ENCODE measurements at places on chromosomes 5 and 9.

DNA sequence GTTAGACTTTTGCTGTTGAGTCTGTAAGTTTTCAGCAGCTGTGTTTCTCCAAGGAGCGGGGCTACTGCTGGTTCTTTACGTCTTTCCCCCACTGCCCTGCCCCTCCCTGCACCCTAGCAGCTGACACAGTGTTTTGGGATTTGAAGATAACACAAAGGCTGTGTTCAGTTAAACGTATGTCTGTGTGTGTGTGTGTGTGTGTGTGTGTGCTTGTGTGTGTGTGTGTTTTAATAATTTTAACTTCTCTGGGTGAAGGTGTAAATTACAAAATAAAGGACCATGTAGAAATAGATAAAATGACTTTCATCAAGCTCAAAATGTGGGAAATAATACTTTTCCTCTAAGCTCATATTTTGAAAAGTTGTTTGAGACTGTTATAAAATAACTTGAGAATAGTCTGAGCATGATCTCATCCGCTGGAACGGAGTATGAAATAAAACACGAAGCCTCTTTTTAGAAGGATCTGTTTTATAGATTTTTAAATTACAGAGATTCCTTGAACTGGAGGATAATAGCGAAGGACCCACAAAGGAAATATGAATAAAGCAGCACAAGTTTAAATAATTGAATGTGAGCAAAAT lies 10.9 kb downstream of the ABL1 start:
- no peak for DNase-seq

DNA sequence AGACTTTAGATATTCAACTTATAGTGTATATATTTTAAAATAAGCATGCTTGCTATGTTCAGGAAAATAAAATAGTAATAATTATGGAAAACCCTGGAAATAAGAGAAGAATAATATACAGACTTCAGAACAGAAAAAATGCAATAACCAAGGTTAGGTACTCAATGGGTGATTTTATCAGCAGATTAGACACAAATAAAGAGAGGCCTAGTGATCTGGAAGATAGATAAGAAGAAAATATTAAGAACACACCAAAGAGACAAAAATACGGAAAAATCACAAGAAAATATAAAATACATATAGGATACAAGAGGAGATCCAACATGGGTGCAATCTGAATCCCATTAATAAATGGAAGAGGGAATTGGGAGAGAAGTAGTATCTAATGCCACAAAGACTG lies 1348.5 kb upstream of the WWC1 start:
- no peak for DNase-seq

GRCh38 chr5:86666981-86667380 lies 49.2 kb downstream of the COX7C start:
- no peak for DNase-seq

GRCh38 chr5:173103411-173103810 lies 40.9 kb upstream of the BNIP1 start:
- DNase-seq = no peak

- peak; percentile 69 for DNase-seq
These were observed 219.0 kb upstream of the EDIL3 start for GRCh38 chr5:84603568-84604185.

DNA sequence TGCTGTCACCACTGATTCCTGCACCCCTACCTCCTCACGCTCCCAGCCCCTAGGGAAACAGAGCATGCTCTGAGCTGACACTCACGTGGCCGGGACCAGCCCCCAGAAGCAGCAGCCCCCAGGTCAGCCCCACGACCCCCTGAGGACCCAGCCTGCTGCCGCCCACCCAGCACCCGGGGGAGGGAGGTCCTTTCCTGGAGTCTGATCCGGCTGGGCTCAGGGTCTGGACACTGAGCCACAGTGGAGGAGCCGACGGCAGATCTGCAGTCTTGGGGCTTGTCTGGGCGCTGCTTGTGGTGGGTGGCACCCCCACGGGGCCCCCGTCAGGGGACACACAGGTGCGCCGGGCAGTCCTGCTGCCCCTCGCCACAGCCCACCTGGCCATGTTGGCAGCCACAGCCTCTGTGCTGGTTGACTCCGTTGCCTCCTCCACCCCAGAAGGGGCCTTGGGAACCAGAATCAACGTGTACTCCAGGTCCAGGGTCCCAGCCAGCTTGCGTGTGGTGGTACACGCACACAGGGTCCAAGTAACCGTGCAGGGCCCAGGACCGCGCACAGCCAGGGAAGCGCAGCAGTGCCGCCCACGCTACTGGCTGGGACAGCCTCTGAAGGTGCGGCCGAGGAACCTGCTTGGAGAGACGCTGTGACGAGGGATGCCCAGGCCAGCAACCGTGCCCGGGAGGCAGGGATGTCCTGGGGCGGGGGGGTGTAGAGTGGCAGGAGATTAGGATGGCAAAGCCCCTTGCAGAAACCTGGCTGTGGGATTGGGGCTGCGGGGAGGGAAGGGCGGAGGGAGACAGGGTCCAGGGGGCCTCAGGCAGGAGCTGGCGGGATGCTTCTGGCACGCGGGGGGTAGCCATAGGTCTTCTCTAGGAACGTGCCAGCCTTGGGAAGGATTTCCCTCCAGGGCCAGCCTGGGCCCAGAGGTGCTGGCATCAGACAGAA lies 3.5 kb downstream of the DNLZ start:
- DNase-seq = no peak

DNA sequence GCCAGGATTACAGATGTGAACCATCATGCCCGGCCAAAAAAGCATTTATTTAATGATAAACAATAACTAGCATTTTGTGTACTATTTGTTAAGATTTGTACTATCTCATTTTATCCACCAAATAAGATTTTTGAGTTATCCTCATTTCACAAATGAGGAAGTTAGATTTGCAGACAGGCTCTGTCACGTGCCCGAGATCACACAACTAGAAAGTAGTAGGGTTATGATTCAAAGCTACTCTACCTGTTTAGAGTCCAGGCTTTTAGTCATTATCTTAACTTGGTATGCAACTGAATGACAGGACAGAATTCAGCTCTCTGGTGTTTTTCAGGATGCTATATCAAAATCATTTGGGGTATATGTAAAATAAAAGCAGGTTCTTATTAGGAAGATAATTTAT lies 20.5 kb downstream of the RANBP17 start:
- no peak for DNase-seq

GRCh38 chr9:104494808-104495207 lies 9.3 kb upstream of the OR13F1 start:
- no peak for DNase-seq

DNA sequence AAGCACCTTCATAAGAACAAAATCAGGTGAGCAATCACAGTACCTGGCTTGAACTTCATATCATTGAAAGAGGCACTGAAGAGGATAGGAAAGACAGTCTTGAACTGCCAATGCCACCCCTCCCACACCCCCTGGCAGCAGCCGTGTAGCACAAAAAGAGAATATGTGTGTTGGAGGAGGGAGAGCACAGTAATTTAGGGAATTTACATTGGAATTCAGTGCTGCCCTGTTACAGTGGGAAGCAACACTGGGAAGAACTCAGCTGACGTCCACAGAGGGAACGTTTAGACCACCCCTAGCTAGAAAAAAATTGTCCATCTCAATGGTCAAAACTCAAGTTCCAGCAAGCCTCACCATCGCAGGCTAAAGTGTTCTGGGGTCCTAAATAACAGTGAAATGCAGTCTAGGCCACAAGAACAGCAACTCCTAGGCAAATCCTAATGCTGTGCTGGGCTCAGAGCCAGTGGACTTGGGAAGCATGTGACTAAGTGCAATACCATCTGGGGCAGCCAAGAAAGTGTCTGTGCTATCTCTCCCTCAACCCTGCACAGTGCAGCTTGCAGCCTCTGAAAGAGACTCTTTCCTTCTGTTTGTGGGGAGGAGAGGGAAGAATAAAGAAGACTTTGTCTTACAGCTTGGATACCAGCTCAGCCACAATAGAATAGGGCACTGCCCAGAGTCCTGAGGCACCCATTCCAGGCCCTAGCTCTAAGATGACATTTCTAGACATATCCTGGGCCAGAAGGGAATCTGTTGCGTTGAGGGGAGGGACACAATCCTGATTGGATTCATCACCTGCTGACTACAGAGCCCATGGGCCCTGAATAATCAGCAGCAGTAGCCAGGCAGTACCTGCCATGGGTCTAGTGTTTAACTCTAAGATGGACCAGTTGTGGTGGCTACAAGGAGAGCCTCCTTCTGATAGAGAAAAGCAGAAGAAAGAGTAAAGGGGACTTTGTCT lies 62.1 kb upstream of the VLDLR start:
- DNase-seq = peak; percentile 75

DNA sequence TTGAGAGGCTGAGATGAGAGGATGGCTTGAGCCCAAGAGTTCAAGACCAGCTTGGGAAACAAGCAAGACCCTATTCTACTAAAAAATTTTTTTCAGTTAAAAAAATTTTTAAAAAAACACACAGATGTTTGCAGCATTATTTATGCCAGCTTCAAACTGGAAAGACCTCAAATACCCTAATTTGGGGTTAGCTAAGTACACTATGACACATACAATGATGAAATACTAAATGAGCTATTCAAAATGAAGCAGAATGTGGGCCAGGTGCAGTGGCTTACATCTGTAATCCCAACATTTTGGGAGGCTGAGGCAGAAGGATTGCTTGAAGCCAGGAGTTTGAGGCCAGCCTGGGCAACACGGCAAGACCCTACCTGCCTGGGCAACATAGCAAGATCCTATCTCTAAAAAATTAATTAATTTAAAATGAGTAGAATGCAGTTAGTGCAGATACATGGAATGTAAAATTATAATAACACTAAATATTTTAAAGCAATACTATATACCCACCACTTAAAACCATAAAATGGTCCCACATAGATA lies 44.9 kb downstream of the LHFPL2 start:
- no peak for DNase-seq

DNA sequence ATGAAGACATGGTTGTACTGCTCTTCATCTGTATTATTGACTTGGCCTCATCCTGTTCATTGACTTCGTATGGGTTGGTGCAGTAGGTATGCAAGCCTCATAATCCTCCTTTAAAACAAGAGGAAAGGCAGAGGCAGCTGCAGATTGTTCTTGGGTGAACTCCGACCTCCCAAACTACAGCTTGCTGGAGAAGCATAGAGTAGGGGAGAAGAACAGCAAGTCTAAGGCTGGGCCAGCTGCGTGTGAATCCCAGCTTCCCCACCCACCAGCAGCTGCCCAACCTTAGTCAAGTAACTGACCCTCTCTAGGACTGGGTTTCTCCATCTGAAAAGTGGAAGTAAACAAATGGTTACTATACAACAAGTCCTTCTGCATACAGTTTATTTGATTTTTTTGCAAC lies 114.5 kb upstream of the WWC1 start:
- DNase-seq = no peak

- no peak for DNase-seq
These were observed 334.3 kb upstream of the TRPC7 start for GRCh38 chr5:136699651-136700050.

DNA sequence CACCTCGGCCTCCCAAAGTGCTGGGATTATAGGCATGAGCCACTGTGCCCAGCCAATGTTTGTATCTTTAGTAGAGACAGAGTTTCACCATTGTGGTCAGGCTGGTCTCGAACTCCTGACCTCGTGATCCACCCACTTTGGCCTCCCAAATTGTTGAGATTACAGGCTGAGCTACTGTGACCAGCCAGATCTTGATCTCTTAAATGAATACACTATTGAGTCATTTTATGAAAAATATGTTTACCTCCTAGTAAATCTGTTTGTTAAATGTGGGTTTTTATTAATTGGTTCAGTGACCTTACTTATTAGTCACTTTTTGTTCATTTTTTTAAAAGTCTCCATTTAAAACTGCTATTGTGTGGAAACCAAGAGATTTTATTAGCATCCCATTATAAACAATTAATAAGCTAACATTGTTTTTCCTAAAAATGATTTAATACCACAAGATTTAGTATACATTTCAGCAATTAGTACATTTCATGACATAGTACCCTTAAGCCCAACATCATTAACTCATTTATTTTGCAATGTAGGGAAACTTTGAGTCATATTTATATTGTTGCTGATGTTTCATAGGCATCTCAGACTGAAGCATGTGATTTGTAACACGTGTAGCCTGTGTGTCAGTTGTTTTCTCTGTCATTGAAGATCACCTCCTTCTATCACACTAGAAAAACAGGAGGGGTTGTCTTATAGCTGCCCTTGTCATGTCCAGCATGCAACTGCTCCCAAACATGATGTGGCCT lies 261.2 kb downstream of the TAF11L14 start:
- no peak for DNase-seq

DNA sequence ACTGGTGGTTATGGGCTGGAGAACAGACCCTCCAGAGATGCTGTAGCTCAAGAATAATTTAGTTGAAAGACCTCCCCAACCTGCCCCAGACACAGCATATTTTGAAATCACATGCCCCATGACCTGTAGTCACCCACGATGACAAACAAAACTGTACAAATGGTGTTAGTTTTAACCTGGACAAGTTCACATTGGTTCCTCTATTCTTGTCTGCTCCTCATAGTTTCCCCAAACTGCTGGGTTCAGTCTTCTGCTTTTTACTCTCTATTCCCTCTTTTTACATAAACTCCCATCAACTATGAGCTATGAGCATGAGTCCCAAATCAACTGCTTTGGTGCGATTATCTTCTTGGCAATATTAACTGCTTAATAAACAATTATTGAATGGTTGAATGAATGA lies 365.3 kb upstream of the CLINT1 start:
- DNase-seq = no peak

DNA sequence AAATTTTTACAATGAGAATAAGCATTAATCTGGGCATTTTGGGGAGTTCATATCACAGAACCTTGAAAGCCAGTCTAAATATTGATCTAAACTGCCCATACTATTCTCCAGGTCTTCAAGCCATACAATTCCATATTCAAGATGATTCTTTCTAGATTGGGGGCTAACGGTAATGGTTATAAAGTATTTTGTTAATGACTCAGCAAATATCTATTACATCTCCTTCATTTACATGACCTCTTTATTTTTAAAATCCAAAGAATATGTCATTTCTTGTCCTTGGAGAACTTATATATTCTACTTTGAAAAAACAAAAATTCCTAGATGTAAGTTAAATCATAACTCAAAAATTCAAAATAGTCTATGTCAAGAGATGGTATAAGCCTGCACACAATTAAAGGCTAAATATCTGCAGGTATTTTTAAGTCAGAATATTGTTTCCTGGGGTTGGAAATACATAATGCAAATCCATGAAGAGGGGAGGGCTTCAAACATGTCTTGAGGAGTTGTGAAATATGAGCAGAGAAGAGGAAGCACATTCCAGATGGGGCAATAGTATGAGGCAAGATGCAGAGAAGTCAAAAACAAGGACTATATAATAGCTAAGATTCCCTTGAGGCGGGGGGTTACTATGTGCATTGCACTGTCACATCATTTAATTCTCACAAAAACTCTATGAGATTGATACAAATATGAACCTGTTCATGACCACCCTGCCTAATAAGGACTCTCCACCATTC lies 526.4 kb downstream of the NR2F1-AS1 start:
- DNase-seq = no peak

GRCh38 chr5:153797484-153797883 lies 241.2 kb downstream of the FAM114A2 start:
- DNase-seq = no peak

DNA sequence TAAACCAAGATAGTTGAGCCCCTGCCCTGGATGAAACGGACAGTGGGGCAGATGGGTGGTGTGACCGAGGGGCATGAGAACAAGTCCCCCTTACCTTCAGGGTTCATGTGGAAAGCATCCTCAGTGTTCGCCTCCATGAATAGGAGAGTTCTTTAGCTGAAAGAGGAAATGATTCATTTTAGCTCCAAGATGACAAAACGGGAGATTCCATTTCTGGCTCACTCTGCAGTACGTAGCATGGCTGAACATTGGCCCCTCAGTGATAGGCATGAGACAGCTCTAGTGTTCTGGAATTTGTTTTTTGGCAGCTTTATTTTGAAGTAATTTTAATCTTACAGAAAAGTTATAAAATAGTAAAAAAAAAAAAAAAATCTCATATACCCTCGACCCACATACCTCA lies 70.2 kb upstream of the AGXT2 start:
- DNase-seq = no peak

GRCh38 chr5:74075501-74076484 lies 449.8 kb downstream of the ARHGEF28 start:
- DNase-seq = no peak

Data from AG09319 (cell line).